ENCODE measurements at places on chromosomes 3 and 15.

DNA sequence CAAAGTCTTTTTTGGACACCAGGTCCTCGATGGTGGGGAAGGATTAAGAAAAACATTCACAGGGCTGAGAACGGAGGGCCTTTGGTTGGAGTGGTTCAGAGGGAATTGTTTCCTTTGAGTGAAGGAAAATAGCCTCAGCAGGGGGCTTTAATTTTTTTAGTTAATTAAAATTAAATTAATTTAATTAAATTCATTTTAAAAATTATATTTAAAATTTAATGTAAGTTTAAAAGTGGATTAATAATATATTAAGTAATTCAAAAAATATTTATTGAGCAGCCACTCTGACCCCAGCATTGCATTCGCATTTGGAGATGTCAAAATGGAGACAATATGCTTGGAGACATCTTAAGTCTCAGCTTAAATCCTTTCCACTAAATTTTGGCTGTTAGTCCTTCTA, 136.7 kb downstream of the KCNH8 start:
- DNase-seq = no peak

- DNase-seq = no peak
Measured at GRCh38 chr3:14691239-14691638, 16.3 kb downstream of the C3orf20 start.

DNA sequence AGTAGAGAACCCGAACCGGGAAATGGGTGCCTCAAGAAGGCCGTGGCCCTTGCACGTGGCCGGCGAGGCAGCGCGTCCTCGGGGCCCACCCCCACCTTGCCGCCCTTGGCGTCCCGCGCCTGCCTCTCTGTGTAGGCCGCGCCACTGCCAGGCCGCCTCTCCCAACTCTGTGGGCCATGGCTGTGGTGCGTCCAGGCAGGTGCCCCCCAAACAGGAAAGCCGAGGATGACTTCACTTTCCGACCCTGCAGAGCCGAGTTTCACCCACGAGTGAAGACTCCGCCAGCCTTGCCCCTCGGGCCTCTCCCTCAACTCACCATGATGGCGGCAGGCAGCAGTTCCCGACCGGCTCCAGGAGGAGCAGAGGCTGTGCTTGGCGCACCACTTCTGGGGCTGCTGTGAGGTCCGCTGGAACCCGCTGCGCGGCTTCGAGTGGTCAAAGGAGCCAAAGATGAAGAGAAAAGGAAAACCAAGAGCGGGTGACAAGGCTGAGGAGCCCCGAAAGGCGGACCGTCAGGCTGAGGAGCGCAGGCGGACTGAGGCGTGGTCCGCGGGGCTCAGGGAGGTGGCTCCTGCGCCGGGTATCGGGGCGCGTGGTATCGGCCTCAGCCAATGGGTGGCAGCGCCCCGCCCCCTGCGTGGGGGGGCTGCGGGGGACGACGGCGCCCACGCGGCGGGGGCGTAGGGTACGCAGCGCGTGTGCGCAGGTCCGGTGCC, at the start of gene DAZL:
Gene DAZL, minus strand, starts transcription at position 537 of the 716 bp plus-strand sequence. Its CDS starts 218 bp downstream, at position 319.
- no peak for DNase-seq

DNA sequence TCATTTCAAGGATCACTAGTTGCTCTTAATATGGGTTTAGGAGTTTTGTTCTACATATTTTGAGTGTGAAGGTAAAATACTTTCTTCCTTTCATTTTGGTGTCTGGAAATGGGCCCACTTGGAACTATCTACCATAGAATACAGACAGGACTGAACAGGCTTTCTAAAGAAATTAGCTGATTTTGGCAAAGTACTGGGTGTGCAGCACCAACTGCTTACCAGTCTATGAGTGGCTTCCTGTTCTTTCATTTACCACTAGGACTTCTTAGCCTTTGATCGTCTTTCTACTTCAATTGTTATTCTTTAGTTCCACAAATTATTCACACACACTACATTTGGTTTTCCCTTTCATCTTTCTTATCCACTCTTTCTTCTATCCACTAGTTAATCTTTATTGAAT, 1196.3 kb downstream of the ROBO1 start:
- DNase-seq = no peak

DNA sequence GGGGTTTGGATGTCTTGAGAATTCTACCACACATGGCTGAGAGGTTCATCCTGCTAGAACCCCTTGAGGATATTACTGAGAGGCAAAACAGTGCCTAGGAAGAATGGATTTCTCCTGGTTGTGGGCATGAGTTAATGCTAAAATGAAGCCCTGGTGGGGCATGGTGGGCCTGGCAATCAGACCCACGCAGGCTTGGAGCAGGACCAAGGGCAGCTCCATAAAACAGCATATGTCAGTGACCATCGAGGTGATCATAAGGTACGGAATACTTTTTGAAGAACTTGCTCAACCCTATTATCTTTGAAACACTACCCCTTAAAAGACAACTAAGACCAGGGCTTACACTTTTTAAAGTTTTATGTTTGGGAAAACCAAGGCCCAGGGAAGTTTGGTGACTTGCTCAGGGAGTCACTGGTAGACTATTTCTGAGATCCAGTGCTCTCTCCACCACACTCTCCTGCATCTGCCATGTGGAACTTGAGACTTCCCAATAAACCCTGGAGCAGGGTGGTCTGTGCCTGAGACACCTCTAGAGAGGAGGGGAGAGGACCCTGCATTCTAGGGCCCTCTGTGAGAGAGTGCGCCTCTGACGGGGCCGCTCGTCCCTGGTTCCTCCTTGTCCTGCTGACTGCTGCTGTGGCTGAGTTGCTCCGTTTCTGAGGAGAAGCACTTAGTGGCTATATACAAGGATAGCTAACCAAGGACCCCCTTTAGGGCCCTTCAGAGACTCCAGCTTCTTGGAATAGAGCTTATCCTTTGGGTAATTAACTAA, 28.0 kb upstream of the TIMP4 start:
- no peak for DNase-seq

- no peak for DNase-seq
Measured at GRCh38 chr15:62749036-62749815, 293.3 kb upstream of the TPM1 start.

- no peak for DNase-seq
Measured at GRCh38 chr3:195078891-195079440, 192.0 kb downstream of the XXYLT1 start.

DNA sequence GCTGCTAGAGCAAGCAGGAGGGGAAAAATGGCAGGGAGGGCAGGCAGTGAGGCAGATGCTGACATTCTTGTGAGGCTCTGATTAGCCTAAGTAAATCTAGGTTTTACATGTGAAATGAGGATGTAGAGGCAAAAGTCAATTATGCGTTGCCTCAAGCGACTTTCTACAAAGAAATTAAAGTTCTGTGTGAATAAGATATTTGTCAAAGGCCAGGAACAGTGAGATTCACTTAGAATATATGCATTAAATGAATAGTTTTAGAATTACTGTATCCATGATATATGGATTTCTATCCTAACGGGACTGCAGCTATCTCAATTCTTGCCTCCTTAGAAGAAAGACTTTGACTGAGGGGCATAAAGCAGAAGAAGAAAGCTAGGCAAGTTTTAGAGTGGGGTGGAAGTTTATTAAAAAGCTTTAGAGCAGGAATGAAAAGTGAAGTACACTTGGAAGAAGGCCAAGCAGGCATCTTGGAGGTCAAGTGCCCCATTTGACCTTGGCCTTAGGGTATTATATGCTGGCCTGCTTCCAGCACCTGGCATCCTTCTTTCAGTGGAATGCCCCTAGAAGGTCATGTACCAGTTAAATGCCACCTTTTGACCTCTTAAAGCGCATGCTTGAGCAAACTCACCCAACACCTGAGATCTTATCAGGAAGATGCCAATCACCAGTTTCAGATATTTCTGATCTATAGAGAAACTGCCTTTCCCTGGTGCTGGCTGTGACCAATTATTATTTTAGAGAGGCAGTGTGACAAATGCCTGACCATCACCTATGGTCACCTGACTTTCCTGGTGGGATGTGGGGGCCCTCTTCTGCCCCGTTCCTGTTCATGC, 38.2 kb downstream of the OSTN start:
- DNase-seq = no peak

DNA sequence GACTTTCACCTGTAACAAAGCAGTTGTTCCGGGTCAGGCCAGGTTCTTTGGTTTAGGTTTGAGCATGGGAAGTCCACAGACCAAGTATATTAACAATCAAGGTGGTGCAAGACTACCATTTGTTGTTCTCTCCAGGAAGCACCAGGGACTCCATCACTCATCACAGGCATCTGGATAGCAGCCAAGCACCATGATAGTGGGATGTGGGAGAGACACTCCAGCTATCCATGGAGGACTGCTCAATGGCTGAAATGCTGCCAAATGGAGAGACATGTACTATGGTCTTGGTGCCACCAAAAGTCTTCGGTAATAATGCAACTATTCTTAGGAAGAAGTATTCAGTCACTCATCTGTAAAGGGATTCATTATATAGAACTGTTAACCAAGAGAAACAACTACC, 143.0 kb downstream of the TNIK start:
- DNase-seq = no peak

GRCh38 chr15:99509686-99510461, 55.9 kb upstream of the MEF2A start:
- no peak for DNase-seq

DNA sequence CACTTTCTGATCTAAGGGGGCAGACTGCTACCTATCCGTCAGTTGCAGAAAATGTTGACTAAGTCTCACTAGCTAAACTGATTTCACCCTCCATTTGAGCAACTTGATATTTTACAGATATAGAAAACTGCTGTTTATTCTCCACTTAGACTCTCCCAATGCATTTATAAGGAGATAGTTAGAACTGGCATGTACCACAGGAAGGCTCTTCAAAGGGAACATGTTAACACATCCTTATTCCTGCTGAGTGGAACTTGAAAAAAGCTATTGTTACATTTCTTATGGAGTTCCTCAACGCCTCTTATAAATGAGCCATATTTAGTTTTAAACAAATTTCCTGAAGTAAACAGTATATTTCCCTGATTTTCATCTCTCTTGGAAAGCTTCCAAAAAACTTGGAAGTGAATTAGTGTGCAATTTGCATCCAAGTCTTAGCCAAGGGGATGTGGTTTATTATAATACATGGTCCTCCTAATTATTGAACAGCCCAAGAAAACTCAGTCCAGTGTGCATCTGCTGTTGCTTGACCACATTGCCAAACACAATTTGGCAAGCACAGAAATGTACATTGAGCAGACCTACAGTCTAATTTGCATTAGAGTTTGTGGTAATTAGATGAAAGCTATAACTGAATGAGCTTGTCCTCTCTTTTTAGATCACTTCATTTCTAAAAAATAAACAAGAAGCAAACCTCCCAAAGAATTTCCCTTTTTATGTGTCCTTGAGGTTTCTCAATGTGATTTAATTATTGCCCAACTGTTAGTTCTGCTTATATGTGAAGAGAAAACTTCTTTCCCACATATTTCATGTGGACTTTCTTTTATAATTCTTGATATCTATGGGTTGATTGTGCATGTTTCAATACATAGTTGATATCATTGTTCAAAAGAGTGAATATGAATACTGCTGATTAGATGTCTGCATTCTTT, 72.6 kb upstream of the DPH6 start:
- no peak for DNase-seq

GRCh38 chr3:21718161-21718765, 32.7 kb downstream of the ZNF385D start:
- DNase-seq = peak; percentile 90

DNA sequence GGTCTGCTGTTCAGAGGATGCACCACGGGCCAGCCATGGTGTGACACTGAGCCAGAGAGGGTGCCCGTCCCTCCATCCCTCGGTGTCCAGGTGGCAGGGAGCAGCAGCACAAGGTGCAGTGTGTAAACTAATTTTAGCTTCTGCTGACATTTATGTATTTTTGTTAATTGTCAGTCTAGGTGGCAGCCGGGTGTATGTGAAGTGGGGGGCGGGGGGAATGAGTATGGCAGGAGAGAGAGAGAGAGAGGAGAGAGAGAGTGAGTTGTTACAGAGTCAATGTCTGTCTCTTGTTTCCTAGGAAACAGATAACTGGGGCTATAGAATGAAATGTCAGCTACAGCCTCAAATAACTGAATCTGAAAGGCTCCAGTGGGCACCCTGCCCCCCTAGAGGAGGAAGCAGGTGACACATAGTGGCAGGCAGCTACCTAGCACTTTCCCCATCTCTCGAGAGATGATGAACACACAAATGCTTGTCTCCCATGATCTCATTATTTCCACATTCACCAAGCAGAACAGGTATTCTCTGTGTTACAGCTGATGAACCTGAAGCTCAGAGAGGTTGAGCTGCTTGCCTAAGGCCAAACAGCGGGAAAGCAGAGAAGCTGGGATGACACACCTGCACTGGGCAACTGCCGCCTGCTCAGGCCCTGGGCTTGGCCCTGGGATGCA, 24.7 kb downstream of the RASGRF1 start:
- no peak for DNase-seq

GRCh38 chr15:37016231-37016630, 84.1 kb downstream of the MEIS2 start:
- DNase-seq = no peak

DNA sequence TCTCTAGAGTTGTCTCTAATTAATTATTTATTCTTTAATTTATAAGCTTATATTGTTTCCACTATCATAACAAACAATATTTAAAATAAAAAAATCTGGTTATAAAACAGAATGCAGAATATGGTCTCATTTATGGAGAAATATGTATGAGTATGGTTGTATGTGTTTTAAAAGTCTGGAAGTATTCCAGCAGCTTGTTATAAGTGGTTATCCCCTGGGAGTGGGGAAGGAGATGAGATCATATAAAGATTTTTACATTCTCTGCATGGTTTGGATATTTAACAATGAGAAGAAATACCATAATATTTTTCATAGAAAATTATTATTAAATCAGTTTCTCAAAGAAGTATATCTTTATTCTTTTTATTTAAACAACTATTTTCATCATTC, 135.4 kb upstream of the MB21D2 start:
- peak; percentile 11 for DNase-seq

- no peak for DNase-seq
Measured at GRCh38 chr15:57903626-57904025, 161.9 kb downstream of the ALDH1A2 start.

DNA sequence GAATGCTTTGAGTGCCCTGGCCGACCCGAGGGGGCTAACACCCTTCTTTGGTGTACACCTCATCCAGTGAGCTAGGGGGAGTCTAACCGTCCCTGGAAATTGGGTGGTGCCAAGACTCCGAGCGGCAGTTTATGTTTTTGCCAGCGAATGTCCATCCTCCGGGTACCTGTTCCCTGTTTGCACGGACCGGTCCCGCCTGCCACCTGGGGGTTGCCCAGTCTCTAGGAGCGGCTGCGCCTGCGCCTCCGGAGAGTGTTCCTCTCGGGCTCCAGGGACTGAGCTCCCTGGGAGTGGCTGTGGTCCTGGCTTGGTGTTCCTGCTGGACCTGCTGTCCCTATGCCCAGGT, 913 bp upstream of the WNT7A start:
- no peak for DNase-seq

DNA sequence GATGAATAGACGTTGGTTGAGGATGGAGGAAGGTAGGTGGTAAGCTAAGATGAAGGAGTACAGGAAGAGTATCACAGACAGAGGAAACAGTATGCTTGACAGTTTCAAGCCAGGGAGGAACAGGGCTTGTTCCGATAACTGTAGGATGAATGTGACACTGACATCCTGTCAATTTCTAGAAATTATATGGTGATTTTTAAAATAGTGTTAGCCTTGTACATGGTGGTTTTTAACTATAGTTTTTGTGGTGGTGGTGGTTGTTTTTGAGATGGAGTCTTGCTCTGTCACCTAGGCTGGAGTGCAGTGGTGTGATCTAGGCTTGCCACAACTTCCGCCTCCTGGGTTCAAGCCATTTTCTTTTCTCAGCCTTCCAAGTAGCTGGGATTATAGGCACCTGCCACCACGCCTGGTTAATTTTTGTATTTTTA, 92.8 kb downstream of the FNDC3B start:
- DNase-seq = no peak

GRCh38 chr15:98674336-98674735, 26.0 kb downstream of the IGF1R start:
- DNase-seq = no peak
